Activated CD8-positive, alpha-beta T cell treated with anti-CD3 and anti-CD28 coated beads for 36 hours (primary cell): ENCODE measurements at places on chromosomes 2 and 18. TPM values are rescaled to one million over a fixed set of nuclear protein-coding genes. Genes with fewer than 3 reads are reported as not detected.

DNA sequence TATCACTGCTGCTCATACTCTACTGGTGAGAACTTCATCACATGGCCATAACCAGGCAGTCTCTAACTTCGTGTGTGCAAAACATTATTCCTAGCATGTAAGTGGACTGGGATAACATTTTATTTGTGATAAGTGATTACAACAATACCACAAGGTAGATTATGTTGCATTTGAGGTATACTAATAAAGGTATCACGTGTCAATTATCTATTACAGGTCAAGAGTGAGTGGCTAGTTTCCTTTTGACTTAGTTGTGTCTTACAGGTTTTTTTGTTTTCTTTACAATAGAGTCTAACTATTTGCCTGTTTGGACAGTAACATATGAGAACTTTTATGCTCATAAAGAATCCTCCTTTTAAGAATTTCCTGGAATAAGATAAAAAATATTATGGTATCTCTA is 67.2 kb upstream of the DSC1 start:
- H3K36me3 ChIP-seq = no peaks in the 10 kb centered on the region
- DNase-seq = no peak
- no peaks in the 10 kb centered on the region for H3K4me1 ChIP-seq
- H3K27me3 ChIP-seq = no peaks in the 10 kb centered on the region
- H3K27ac ChIP-seq = no peak overlapping the region

DNA sequence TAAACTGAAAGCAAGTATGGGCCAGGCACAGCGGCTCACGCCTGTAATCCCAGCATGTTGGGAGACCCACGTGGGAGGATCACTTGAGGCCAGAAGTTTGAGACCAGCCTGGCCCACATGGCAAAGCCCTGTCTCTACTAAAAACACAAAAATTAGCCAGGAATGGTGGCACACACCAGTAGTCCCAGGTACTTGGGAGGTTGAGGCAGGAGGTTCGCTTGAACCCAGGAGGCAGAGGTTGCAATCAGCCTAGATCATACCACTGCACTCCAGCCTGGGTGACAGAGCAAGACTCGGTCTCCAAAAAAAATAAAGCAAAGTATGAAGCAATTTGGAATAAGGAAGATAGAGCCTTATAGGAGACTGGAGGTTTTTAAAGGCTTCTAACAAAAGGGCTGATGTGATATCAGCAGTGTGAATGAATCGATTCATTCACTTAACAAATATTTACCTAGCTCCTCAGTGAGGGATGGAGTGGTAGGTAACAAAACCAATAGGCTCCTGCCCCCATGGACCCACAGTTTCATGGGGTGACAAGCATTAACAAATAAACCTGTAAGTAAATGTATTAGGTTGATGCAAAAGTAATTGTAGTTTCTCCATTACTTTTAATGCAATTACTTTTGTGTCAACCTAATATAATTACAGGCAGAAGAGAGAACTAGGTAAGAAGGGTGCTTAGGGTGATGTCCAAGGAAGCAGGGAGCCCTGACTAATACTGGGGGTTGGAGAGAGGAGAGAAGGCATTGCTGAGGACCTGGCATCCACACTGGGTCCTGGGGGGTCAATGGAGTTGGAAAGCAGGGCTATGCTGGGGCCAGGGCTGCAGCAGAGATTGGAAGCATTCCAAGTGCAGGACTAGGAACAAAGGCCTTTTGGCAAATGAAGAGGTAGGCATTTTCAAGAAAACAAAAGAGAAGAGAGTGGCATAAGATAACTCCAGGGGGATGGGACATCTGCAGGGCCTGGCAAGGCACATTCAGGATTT is 195.4 kb upstream of the ARL4C start:
- peaks cover 16% of the 10 kb centered on the region for H3K27me3 ChIP-seq
- H3K27ac ChIP-seq = no peak overlapping the region
- peaks cover 2% of the 10 kb centered on the region for H3K36me3 ChIP-seq
- H3K4me1 ChIP-seq = peaks cover 9% of the 10 kb centered on the region
- no peak overlapping the region for H3K4me3 ChIP-seq
- DNase-seq = no peak

DNA sequence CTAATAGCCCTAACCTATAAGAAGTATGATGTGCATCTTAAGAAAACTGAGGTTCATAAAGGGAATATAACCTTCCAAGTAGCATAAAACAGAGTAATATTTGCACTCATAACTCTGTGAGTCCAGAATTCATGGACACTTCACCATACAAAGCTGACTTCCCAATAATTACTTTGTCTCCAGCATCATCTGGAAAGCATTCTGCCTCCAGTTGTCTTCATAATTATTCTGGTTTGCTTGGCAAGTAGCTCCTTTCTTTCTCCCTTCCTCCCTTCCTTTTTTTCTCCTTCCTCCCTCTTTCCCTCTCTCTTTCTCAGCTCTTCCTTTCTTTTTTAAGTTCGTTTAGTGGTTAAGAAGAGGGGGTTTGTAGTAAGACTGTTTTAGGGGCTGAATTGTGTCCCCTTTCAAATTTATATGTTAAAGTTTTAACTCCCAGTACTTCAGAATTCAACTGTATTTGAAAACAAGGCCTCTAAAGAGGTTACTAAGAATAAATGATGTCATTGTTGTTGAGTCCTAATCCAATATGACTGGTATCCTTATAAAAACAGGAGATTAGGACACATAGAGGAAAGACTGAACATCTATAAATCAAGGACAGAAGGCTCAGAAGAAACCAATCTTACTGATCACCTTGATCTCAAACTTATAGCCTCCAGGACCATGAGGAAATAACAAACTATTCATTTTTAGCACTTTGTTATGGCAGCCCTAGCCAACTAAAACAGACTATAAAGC is 28.9 kb downstream of the TFPI start:
- no peak overlapping the region for H3K27ac ChIP-seq
- no peaks in the 10 kb centered on the region for H3K36me3 ChIP-seq
- no peaks in the 10 kb centered on the region for H3K27me3 ChIP-seq
- no peak overlapping the region for H3K4me3 ChIP-seq
- DNase-seq = no peak
- no peaks in the 10 kb centered on the region for H3K4me1 ChIP-seq

- H3K27me3 ChIP-seq = no peaks in the 10 kb centered on the region
- H3K36me3 ChIP-seq = no peaks in the 10 kb centered on the region
- no peak overlapping the region for H3K4me3 ChIP-seq
- H3K27ac ChIP-seq = no peak overlapping the region
- DNase-seq = no peak
These were observed 36.3 kb upstream of the TANC1 start for GRCh38 chr2:158932131-158932645.

DNA sequence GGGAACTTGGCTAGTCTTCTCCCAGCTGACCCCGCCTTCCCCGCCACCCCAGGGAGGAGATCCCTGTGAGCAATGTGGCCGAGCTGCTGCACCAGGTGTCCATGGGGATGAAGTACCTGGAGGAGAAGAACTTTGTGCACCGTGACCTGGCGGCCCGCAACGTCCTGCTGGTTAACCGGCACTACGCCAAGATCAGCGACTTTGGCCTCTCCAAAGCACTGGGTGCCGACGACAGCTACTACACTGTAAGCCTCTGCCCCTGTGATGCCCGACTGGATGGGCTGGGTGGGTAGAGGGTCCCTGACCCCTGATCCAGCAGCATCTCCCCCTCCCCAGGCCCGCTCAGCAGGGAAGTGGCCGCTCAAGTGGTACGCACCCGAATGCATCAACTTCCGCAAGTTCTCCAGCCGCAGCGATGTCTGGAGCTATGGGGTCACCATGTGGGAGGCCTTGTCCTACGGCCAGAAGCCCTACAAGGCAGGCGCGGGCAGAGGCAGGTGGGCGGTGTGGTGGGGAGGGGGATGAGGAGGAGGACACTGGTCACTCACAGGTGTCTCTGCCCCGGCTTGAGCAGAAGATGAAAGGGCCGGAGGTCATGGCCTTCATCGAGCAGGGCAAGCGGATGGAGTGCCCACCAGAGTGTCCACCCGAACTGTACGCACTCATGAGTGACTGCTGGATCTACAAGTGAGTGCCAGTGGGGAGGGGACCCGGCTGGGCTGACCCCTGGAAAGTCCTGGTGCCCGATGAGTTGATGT is 24.2 kb downstream of the ZAP70 start:
- peaks cover 58% of the 10 kb centered on the region for H3K36me3 ChIP-seq
- H3K4me3 ChIP-seq = no peak overlapping the region
- no peak overlapping the region for H3K27ac ChIP-seq
- H3K4me1 ChIP-seq = peaks cover 25% of the 10 kb centered on the region
- H3K27me3 ChIP-seq = no peaks in the 10 kb centered on the region

- no peaks in the 10 kb centered on the region for H3K4me1 ChIP-seq
- no peak overlapping the region for H3K27ac ChIP-seq
- DNase-seq = no peak
- H3K36me3 ChIP-seq = peaks cover 23% of the 10 kb centered on the region
- no peaks in the 10 kb centered on the region for H3K27me3 ChIP-seq
- H3K4me3 ChIP-seq = no peak overlapping the region
These were observed 68.4 kb downstream of the TRAPPC12 start for GRCh38 chr2:3447789-3448317.

GRCh38 chr18:61764381-61764780 is 128.4 kb downstream of the RNF152 start:
- H3K4me1 ChIP-seq = peaks cover 15% of the 10 kb centered on the region
- DNase-seq = peak; percentile 27
- H3K36me3 ChIP-seq = no peaks in the 10 kb centered on the region
- H3K27me3 ChIP-seq = peaks cover 30% of the 10 kb centered on the region

GRCh38 chr2:159124931-159125467 is 156.6 kb downstream of the TANC1 start:
- no peaks in the 10 kb centered on the region for H3K36me3 ChIP-seq
- no peak for DNase-seq
- peaks cover 17% of the 10 kb centered on the region for H3K4me1 ChIP-seq
- H3K27ac ChIP-seq = peak overlapping the region; percentile 78
- H3K27me3 ChIP-seq = no peaks in the 10 kb centered on the region

GRCh38 chr2:95268211-95269035 is 5.8 kb upstream of the PROM2 start:
- no peak overlapping the region for H3K27ac ChIP-seq
- no peaks in the 10 kb centered on the region for H3K27me3 ChIP-seq
- H3K4me3 ChIP-seq = no peak overlapping the region
- H3K4me1 ChIP-seq = no peaks in the 10 kb centered on the region
- DNase-seq = no peak

GRCh38 chr2:15965564-15966019 is 25.2 kb downstream of the MYCN start:
- H3K4me3 ChIP-seq = no peak overlapping the region
- peak overlapping the region; percentile 46 for H3K27ac ChIP-seq
- H3K36me3 ChIP-seq = no peaks in the 10 kb centered on the region

GRCh38 chr2:178819147-178819875 is 12.1 kb upstream of the TTN start:
- no peak overlapping the region for H3K4me3 ChIP-seq
- DNase-seq = no peak

GRCh38 chr2:200667413-200667812 is 81.6 kb downstream of the AOX1 start:
- H3K27me3 ChIP-seq = no peaks in the 10 kb centered on the region
- H3K4me1 ChIP-seq = peaks cover 5% of the 10 kb centered on the region
- no peak overlapping the region for H3K4me3 ChIP-seq
- DNase-seq = no peak
- H3K27ac ChIP-seq = peak overlapping the region; percentile 41

DNA sequence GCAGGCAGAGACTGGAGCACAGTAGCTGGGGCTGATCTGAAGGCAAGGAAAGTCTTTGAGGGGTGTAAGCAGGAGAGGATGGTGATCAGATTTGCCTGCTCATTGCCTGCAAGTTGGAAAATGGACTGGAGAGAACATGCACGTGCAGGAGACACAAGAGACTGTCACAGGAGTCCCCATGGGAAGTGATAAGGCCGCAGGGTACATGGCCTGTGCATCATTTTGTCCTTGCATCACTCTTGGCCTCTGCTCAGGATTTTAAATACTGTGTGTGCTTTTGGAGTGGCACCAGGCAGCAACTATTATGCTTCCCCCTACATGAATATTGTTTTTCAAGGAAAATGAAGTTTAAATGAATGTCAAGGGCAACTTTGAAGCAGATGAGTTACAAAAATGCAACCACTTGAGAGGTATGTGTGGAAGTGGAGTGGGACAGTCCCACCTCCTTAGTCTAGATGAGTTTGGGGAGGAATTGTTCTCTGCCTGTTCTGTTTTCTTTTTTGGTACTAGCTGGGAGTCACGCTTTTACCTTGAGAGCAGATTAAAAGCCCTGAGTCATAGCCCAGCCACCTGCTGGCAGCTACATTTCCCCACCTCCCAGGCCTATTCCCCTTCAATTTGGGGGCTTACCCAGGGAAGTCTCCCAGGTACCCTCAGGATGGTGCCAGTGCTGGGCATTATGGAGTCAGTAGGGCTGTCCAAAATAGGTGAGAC is 19.3 kb downstream of the MAPK4 start:
- no peak overlapping the region for H3K4me3 ChIP-seq
- DNase-seq = no peak
- H3K27ac ChIP-seq = no peak overlapping the region
- no peaks in the 10 kb centered on the region for H3K4me1 ChIP-seq

- no peak overlapping the region for H3K27ac ChIP-seq
- peaks cover 6% of the 10 kb centered on the region for H3K36me3 ChIP-seq
- H3K27me3 ChIP-seq = no peaks in the 10 kb centered on the region
- no peak for DNase-seq
- peaks cover 47% of the 10 kb centered on the region for H3K4me1 ChIP-seq
- H3K4me3 ChIP-seq = no peak overlapping the region
These were observed 110.7 kb downstream of the XRCC5 start for GRCh38 chr2:216219861-216220260.

DNA sequence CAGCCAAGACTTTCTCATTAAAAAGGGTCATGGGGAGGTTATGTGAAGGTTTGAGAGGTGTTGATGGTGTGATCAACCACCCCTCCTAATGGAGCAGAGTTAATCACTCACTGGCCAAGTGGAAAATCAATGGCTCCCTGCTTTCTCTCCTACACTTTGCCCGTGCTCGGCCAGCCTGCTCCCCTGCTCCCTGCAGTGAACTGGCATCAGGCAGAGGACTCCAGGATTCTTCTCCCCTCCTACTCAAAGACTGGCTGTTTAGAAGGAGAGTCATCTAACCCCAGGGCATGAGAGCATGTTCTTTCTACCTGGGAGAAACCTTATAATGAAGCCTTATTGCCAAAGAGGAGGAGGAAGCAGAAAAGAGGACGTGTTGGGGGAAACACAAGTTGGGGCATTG is 74.9 kb downstream of the SGPP2 start:
- no peaks in the 10 kb centered on the region for H3K36me3 ChIP-seq
- H3K4me1 ChIP-seq = no peaks in the 10 kb centered on the region
- H3K4me3 ChIP-seq = no peak overlapping the region
- H3K27ac ChIP-seq = no peak overlapping the region
- H3K27me3 ChIP-seq = peaks cover 11% of the 10 kb centered on the region

DNA sequence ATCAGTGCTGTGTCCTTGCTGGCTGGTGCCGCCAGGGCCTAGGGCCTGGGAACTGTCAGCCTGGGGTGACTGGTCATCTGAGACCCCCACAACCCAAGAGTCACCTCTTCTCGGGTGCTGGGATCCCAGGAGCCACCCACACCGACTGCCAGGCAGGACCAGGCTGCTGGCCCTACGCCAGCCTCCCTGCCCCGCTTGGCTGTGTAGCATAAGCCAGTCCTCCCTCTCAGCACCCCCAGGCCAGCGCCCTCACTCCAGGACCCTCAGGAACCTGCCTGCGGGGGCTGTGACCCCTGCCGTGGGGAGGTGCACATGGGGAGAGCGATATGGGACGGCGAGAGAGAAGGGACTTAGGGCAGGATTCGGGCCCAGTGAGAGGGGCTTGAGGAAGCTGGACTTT is 9.5 kb downstream of the ARHGEF4 start:
- peaks cover 2% of the 10 kb centered on the region for H3K27me3 ChIP-seq
- H3K4me1 ChIP-seq = no peaks in the 10 kb centered on the region
- no peak overlapping the region for H3K27ac ChIP-seq
- no peaks in the 10 kb centered on the region for H3K36me3 ChIP-seq

- DNase-seq = peak; percentile 65
- no peak overlapping the region for H3K4me3 ChIP-seq
- no peaks in the 10 kb centered on the region for H3K36me3 ChIP-seq
- H3K27ac ChIP-seq = peak overlapping the region; percentile 56
- H3K27me3 ChIP-seq = peaks cover 3% of the 10 kb centered on the region
These were observed 11.5 kb upstream of the EIF2AK3 start for GRCh38 chr2:88638743-88639142.

The CHMP3 gene
- total RNA-seq = 30.1 TPM

The CD226 gene
- 41.7 TPM for total RNA-seq

The IL1RN gene
- total RNA-seq = 0.85 TPM

The MARCHF4 gene
- total RNA-seq = not detected
